NB4 (cell line): ENCODE measurements at places on chromosomes 12 and 14.

GRCh38 chr14:89963288-89963978 lies 7.7 kb downstream of the TDP1 start:
- DNase-seq, result no peak

- peak; percentile 52 for DNase-seq
Observed at GRCh38 chr12:76519538-76519937, 40.0 kb downstream of the OSBPL8 start.

DNA sequence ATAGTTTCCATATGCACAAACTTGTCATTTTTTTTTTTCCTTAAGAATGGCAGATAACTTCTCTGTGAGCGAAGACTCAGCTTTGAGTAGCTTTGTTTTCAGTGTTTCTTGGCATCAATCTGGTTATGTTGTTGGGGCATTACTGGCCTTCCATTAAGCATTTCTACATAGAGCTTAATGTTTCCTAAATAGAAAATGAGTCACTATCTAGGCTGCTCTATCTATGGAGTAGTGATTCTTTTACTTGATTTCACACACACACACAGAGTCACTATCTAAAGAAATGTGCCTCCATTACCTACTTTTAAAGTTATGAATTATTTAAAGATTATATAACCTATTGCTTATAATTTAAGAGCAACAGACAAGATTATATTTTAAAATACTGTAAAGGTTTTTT lies 53.9 kb downstream of the TMEM260 start:
- no peak for DNase-seq

DNA sequence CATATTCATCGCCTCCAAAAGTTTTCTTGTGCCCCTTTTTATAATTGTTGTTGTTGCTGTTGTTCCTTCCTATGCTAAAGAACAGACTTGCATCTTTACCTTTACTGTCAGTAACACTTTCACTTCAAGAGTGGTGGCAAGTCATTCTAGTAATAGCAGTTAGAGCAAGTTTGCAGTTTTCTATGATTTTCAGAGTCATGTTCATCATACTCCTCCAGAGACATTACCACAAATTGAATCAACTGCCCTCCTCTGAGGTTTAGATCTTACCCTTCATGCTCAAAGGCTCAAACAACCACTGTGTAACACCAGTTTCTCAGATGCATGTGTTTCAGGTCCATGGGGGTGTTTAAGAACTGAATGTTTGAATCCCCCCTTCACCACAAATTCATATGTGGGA lies 763.4 kb downstream of the LRFN5 start:
- DNase-seq, result no peak

- DNase-seq, result no peak
Observed at GRCh38 chr12:132146098-132146497, 1.8 kb downstream of the NOC4L start.

DNA sequence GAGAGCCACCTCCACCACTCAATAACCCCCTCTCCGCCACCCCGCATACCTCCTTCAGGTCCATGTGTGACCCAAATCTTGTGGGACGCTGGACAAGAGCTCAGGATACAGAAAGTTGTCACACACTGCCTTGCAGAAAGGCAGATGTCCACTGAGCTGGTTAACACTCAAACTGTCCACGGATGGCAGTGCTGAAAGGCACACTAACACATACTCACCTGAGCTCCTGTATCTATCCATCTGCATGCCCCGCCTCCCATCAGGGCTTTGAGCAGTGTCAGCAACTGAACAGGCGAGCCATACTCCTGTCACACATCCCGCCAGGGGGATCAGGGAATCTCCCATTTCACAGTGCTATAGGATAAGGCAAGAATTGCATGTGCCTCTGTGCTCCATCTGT lies 642.0 kb downstream of the GALC start:
- DNase-seq, result no peak

DNA sequence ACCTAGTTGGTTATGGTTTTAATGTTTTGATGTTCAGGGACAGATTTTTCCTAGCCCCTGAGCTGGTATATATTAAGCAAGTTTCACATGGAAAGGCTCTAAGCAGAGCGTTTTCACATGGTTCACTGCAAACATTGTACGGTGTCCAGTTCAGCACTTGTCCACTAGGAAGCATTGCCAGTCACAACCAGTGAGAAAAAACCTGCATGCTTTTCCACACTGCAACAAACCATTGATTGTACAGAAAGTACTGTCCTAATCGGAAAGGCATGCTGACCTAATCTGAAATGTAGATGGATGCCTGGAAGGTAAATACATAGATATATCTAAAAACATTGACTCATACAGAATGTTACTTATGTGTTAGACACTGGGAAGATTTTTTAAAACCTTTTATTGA lies 25.0 kb upstream of the NPAS3 start:
- DNase-seq, result no peak

GRCh38 chr12:46811185-46811584 lies 14.6 kb downstream of the SLC38A4 start:
- DNase-seq, result no peak

GRCh38 chr12:39037115-39037514 lies 131.7 kb upstream of the CPNE8 start:
- no peak for DNase-seq

- DNase-seq, result no peak
Observed at GRCh38 chr14:32033543-32033942, 43.6 kb upstream of the ARHGAP5 start.

DNA sequence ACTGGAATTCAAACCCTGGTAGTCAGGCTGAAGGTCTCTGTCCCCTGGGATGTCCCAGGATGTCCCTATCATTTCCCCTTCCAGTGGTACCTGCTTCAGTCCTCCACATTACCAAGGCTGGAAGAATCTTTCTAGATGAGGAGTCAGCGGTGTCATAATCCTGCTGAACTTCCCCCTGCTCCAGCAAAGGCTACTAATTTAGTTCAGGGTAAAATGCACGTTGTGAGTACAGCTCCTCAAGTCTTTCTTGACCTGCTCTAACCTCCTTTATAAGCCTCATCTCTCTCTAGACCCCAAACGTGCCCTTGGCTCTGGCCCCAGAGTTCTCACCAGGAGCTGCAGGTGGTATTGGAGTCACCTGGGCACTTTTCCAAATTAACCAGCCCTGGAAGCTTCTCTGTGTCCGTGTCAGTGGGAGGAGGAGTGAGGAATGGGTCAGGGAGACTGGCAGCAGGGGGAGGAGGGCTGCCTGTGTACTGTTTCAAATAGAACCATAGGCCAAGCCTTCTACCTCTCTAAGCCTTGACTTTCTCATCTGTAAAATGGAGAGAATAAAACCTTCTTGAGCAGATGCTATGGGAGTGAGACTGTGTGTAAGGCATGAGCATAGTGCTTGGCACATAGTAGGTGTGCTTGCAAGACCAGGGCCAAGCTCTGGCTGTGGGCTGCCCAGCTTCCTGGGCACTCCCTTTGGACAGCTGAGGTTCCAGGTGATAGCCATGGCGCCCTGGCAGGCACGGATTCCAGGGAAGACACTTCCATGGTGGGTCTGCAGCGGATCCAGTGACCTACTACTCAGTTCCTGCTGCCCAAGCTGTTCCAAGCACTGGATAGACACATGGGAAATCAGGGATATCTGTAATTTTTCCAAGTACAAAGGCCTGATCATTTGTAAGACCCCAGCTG lies 24.5 kb downstream of the ASB2 start:
- no peak for DNase-seq
